Globus pallidus (tissue), 1 donor: ENCODE measurements at places on chromosomes 5 and 9.

DNA sequence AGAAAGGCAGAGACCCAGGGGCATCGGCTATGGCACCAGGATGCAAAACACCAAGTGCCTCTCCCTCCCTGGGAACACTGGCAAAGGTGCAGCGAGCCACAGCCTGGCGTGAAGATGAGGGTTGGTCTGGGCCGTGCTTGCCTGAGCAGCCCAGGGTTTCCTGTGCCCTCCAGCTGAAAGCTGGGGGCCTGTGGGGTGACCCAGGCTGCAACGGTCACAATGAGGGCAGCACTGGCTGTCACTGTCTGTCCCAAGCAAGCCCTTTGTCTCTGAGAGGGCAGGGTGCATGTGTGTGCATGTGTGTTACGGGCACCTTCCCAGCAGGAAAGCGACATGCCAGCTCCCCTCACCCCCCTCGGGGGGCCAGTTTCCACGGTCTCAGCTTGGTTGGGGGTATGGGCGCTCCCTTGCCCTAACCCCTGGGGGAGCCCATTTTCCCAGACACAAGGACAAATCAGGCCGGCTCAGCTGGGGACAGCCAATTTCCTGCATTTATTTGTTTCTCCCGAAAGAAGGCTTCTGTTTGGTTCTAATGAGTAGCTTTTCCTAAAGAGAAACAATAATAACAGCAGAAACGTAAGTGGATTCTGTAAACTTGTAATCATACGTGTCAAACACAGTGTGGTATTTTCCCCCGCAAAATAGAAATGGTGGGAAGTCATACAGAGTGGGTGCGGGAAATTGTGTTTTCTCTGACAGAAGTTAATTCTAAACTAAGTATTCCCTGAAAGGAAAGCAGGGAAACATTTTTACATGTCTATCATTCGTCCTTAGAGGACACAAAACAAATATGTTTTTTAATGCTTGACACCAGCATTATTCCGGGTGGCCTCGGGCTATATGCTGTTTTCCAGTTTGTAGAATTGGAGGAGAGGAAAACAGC, 21.3 kb downstream of the MRPL36 start:
- DNase-seq: no peak

DNA sequence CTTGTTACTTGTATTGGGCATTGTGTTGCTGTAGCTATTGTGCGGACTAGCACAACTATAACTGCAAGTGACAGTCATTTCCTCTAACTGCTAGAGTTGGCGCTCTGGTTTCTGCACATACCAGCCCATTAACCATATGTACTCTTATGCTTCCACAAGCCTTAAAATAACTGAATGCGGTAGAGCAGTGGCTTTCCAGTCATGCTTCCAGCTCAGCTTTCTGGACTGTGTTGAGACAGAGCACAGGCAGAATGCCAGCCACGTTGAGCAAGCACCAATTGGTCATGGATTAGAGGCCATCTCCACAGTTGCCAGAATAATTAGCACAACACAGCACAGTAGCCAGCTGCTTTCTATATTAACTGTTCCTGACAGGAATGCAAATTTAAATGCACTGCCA, 12.2 kb downstream of the INVS start:
- peak; percentile 83 for DNase-seq

- peak; percentile 40 for DNase-seq
These were observed 307.7 kb downstream of the ADGRV1 start for GRCh38 chr5:90866333-90866732.

DNA sequence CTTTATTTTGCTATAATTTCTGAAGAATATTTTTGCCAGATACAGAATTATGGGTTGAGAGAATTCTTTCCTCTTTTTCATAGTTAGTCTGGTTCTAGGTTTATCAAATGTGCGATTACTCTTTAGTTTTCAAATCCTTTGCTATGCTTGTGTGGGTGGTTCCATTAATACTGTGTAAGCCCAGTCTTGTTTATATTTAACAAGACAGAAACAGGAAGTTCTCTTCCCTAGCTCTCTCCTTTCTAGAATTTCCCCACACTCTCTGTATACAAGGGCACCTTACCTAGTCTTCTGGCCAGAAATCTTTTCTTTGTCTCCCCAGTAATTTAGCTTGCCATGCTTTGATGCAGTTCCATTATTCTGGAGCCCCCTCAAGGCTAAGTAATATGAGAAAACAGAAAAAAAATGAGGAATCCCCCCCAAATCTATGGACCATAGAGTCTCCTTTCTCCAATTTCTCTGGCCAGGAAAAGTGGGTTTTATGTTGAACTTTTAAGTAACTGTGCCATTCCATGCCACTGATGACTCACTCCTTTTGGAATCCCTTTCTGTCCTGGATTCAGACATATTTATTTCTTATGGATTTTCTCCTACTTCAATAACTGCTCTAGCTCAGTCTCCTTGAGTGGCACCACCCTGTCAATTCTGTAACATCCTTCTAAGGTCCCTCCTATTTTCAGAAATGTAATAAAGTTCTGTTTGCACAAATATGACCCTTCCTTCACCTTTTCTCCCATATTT, 1714.1 kb downstream of the EFNA5 start:
- DNase-seq: no peak

DNA sequence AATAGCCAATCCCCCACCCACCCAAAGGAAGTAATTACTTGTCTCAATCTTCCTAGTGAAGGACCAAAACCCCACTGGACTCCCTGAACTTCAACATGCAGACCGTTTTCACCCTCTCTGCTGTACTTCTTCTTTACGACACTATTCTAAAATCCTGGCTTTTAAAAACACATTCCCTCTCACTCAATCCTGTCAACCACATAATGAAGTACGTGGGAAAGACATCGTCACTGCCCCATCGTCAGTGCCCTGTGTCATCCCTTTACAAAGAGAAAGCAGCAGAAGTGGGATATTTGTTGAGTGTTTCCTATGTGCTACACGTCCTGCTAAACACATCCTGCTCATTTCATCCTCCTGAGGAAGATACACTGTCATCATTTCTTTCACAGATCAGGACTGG, 54.2 kb downstream of the MAPKAP1 start:
- no peak for DNase-seq

GRCh38 chr9:37428345-37428744, 5.8 kb downstream of the GRHPR start:
- DNase-seq: no peak

DNA sequence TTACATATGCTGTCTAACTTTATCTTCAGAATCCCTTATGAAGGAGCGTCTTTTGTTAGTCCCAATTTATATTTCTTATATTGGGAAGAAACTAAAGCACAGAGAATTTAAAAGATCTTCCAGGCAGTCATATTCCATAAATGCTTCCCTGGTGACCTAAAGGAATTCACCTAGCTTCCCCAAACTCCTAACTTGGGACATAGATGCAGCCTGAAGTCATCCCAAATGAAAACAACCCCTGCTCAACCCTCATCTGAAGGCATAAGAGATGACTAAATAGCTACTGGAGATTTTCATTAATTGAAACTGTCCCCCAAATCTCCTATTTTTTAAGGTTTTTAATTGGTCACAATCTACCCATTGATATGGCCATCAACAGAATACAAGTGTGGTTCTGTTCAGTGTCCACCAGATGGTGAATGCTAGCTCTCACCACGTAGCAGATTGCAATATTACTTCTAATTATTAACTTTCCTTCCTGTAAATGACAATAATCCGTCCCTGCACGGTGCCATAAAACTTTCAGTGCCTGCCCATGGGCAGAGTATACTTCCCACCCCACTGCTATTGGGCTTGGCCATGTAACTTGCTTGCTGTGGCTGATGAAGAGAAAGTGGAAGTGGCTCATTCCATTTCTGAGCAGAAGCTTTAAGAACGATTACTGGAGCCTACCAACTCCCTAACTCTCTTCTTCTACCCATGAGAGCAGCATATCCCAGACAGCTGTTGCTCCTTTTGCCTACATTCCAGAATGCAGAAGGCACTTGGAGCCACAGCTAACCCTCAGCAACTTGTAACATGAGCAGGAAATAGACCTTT, 18.7 kb downstream of the PRUNE2 start:
- DNase-seq: no peak

DNA sequence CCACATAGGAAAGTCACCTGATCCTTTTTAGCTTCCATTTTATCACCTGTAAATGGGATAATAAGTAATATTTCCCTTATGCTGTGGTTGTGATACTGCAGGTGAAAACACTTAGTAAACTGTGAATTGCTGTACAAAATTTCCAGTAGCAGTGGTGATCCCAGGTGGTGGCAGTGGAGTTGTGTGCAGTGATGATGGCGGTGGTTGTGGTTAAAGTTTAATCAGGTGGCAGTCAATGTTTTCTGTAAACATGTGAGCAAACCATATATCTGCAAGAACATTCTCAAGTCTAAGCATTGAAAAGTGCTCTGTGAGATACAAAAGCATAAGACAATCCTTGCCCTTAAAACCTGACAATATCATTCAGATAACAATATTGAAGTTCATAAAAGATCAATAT, 480.2 kb downstream of the RASEF start:
- DNase-seq: no peak

DNA sequence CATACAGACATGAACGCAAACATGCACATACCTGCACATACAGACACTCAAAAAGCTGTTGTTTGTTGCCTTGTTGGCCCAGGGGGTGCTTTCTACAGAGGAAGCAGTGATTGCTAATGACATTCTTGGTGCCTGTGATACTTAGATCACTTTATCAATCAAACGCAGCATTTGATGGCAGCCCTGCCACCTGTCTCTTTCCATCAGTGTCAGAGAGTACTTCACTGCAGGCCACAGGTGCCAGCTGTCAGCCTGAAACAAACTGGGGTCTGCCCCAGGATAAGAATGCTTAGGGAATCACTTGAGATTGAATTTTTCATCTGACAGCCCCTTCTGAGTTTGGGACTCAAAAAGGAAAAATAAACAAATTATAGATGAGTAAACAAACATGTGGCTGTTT, 388.9 kb upstream of the SGCD start:
- no peak for DNase-seq

DNA sequence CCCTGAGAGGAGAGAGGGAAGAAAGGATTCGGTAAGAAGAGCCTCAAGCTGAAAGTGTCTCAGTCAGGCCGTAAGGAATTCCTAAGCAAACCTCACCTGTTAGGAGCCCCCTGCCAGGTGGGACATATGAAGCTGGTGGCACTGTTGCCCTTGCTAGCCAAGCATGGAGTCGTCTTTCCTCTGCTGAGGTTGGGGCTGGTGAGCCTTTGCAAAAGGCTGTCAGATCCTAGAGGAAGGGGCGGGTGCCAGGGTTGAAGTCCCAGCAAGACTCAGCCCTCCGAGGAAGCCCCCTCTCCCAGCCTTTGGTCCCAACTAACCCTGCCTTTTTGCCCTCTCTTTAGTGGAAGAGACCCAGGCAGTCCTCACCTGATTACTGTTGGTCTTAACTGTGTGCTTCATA, 5.5 kb upstream of the SMIM32 start:
- no peak for DNase-seq

- DNase-seq: no peak
These were observed 45.9 kb upstream of the MTMR12 start for GRCh38 chr5:32358611-32359010.

GRCh38 chr5:55836191-55836590, 15.0 kb upstream of the IL31RA start:
- no peak for DNase-seq

GRCh38 chr5:82023644-82024043, 51.8 kb downstream of the ATG10 start:
- no peak for DNase-seq

DNA sequence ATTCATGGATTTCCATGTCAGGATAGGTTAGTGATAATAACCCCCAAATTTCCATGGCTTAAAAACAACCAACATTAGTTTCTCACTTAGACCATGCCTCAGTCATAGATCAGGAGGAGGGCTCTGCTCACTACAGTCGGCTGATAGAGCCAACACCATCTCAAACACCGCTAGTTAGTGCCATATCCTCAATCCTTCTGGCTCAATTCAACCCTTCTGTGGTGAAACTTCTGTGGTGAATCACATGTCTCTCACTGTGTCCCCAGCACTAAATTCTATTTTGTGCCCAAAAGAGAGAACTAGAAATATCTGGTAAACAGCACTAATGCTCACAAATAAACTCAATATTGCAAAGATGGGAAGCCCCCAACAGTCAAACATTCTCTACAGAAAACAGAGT, 21.1 kb downstream of the ECPAS start:
- no peak for DNase-seq

DNA sequence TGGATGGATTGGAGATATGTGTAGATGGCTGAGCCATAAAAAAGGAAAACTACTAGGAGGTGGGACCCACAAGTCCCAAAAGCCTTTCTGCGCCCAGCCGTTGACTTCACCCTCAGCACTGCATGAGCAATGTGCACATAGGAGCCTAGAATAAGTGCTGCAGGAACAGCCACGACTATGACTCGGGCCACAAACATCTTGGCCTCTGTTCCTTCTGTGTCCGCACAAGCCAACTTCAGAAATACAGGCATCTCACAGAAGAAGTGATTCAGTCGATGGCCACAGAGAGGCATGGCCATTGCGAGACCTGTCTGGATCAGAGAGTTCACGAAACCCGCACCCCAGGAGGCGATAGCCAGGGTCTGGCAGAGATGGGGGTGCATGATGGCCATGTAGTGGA, 587 bp downstream of the OR2Y1 start:
- no peak for DNase-seq

- DNase-seq: no peak
These were observed 2060.5 kb downstream of the MAT2B start for GRCh38 chr5:165565911-165566310.

DNA sequence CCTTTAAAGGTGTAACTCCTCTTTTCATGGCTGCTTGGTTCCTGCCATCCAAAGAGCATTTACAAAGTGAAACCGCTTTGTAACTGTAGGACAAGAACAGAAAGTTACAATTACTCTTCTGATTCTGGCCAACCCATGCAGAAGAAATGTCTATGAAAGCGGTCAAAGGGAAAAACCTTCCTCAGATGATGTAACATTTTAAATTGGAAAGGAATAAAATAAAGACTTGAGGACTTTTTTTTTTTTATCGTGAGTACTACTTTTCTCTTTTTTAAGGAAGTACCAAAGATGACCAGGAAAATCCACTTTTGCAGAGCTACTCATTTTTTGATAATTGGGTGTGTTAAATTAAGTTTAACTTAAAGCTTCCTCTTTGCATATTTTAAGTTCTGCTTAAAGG, 13.0 kb upstream of the C9orf72 start:
- no peak for DNase-seq

- no peak for DNase-seq
These were observed 193.3 kb upstream of the PANK3 start for GRCh38 chr5:168772316-168772961.

DNA sequence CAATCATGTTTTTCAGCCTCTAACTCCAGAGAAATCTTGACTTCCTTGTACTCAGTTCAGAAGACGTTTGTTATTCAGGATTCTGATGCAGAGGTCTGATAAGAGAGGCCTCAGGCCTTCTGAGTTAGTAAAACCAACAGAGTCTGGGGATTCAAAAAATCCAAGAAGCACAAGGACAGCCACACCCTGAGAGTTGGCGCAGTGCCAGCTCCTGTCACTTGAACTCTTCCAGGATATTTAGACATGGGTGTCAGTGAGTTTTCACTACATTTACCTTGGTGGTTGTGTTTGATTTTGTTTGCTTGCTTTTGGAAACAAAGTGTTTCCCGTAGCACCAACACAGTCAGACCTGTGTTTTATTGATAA, 41.6 kb upstream of the PDE8B start:
- DNase-seq: no peak
